ENCODE measurements at places on chromosomes 6 and 20.

DNA sequence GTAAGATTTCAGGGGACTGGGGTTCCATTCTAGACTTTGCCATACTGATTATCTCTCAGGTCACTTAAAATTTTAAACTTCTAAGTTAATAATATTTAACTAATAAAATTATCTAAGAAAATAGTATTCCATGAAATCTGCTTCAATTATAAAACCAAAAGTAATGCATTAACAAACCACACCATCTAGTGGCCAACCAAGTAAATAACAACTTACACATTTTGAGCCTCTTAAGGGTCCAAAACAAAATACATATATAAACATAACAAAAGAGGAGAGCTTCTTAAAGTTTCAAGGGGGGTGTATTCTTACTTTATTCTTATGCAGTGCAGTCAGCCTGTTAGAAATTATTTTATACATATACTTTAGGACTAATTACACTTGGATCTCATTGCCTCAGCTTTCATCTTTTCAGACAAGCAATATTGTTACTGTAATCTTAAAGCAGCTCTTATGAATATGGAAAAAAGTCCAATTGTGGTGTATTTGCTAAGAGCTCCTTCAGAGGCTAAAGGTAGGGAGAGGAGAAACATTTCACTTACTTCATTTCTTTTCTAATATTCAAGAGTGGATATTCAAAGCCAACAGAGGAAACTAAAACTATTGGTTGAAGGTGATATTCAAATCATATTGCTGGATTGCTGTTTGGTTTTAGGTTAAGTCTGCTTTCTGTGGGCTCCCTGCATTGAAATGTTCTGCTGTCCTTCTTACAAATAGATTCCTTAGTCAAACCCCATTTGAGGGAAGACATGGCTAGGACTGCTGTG is 199.7 kb upstream of the SIM1 start:
- no peak for DNase-seq

GRCh38 chr6:128259730-128260685 is 260.4 kb downstream of the PTPRK start:
- DNase-seq, result no peak

DNA sequence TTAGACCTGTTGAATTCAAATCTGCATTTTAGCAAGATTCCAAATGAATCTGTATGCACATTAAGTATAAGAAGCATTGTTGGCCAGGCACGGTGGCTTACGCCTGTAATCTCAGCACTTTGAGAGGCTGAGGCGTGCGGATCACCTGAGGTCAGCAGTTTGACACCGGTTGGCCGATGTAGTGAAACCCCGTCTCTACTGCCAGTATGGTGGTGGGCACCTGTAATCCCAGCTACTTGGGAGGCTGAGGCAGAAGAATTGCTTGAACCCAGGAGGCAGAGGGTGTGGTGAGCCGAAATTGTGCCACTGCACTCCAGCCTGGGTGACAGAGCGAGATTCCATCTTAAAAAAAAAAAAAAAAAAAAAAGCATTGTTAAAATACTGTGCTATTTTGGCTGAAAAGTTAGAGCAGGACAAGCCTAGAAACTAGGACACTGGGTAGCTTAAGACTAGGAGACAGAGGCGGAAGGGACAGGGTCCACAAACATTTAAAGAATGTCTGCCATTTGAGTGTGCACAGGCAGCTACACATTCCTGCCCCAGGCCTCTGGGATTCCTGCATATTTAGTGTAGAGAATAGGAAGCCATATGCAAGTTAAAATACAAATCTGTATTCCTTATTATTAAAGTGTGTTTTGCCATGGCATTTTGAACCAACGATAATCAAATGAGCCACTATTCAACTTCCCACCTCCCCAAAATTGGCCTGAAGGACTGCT is 45.1 kb upstream of the EEF1A1 start:
- DNase-seq, result no peak

- no peak for DNase-seq
Measured at GRCh38 chr6:112029045-112029822, 24.7 kb upstream of the CCN6 start.

DNA sequence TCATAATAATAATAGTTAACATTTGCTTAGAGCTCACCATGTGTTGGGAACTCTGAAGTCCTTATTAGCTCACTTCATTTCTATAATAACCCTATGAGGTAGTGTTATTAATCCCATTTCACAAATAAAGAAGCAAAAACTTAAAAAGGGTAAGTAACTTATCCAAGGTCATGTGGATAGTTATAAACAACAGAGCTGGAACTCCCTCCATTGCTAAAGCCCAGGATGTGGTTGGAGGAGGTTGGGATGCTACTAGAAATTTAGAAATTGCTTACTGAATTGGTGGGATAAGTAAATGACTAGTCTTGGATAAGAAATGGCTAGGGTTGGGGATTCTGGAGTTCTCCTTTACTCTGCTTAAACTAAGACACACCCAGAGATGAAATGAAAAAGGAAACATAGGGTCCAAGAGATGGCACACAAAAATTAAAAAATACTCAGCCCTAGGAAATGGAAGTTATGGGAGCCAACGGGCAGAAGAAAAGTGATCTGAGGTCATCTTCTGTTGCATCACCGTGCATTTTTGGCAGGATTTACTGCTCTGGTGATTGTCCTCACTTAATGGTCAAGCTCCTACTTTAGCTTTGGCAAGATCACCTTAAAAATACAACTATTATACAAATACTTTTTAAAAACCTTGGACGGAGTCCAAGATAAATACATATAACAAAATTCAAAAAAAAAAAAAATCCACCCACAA is 7.7 kb upstream of the CLIC5 start:
- no peak for DNase-seq

- no peak for DNase-seq
Measured at GRCh38 chr20:13221313-13221672, 219 bp downstream of the ISM1 start.

- DNase-seq, result peak; percentile 17
Measured at GRCh38 chr20:46814366-46815232, 80.0 kb upstream of the EYA2 start.
